ENCODE measurements at places on chromosomes 7 and 10. TPM values are rescaled to one million over a fixed set of nuclear protein-coding genes. Genes with fewer than 3 reads are reported as not detected.

DNA sequence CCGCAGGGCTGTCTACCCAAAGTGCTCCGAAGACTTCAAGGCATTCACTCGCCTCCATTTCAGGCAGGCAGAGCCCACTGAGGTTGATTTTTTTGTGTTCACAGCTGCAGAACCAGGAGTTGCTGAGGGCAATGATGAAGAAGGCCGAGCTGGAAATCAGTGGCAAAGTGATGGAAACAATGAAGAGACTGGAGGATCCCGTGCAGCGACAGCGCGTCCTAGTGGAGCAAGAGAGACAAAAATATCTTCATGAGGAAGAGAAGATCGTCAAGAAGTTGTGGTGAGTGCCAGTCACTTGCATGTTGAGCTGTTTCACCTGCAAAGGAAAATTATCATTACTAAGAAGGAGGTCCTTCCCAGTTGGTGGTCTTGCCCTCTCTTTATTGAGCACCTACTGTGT lies 210.5 kb downstream of the ARHGAP21 start:
- peak; percentile 23 for DNase-seq

GRCh38 chr7:129950191-129950932 lies 2.4 kb downstream of the UBE2H start:
- no peak for DNase-seq

DNA sequence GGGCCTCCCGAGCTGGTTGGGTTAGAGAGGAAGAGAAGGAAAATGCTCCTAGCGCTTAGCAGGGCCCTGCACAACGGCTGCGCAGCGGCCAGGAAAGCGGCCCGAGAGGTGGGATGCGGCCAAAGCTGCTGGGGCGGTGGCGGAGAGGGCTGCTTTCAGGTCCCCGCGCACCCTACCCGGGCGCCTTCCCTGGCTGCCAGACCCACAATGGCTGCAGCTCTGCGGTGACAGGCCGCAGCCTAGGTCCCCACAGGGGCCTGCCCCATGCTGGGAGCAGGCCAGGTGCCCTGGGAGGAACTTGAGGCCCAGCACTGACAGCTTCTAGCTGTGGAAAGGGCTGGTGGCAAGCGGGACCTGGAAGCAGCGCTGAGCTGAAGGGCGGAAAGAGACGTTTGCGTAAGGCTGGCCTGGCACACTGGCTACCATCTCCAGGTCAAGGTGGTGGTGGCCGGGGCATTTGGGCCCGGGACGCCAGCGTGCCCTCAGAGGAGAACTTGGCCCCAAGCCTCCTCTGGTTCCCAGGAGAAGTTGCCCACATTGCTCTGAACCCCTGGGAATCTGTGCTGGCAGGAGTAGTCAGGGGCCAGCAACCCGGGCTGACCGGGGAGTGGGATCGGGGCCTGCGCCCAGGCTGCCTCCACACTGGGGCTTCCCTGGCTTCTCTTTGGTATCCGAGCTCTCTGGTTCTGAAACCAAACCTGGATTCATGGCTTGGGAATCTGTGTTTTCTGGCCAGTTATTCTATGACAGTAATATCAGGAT lies 72.9 kb upstream of the ZNF804B start:
- no peak for DNase-seq

DNA sequence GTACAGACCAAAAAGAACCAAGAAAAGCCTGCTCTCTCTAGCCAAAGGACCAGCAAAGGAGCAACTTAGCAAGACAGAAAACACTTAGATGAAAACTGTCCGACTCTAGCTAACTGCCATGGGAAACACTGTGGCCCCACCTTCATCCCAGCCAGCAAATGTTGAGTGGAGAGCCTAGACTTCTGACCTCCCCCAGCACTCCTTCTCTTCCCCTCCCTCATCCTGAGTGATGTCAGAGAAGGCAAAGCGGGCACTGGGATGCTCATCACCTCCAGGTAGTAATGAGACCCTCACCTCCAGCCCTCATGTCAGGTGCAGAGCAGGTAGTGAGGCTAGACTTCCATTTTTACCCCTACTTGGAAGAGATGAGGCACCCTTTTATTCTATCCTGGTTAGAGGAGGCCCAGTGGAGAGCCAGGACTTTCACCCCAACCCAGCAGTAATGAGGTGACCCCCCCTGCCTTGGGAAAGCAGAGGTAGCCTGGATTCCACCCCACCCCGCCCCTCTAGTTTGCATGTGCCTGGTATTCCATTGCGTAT lies 16.9 kb downstream of the CUZD1 start:
- no peak for DNase-seq

- no peak for DNase-seq
Observed at GRCh38 chr10:17387861-17388503, 66.4 kb downstream of the ST8SIA6 start.

DNA sequence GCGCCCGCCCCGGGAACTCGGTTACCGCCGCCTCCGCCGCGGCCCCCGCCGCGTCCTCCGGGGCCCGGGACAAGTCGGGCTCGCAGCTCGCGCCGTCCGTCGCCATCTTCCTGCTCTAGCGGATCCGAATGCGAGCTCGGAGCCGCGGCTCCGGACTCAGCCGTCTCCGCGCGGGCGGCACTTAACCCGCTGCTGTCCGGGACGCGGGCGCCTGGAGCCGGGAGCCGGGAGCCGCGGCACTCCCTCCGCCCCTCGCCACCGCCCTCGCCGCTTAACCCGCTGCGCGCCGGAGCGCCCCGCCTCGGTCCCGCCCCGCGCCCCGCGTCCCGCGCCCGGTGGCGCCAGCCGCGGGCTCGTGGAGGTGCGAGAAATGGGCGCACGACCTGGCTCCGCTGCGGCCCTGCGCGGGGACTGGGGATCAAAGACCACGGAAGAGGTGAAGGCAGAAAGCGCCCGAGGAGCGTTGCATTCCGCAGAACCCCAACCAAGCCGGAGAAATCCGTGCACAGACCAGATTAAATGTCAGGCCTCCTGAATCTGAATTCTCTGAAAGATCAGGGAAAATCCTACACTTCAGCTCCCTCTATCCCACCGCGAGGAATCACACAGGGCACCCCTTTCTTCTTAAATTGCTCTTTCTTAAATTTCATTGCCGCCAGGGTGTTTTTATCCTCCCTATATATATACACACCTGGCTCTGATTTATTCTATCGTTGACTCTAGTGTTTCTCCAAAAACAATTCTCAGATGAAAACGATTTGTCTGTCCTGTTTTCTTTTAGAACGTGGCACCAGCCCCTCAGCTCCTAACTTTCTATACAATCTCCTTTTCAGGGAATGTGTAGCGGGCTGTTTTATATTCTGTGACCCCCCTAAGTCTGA lies at the start of gene CTTNBP2:
TSS of gene CTTNBP2 (minus strand) at position 132 of the 881 bp plus-strand sequence. CDS start at position 106, 26 bp downstream.
- no peak for DNase-seq

DNA sequence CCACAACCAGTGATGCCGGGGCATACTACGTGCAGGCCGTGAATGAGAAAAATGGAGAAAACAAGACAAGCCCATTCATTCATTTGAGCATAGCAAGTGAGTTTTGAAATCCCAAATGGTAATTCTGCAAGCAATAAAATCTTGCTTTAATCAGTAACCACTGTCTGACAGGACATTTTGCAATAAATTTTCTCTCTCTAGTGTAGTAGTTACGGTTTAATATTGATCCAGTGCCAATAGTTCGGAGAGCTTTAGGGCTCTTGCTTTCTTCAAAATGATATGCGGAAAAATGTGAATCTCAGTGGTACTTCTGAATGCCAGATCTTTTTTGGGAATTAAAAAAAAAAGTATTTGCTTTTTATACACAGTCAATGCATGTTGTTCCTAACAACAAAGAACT lies 520.4 kb downstream of the SDK1 start:
- no peak for DNase-seq

- DNase-seq: no peak
Observed at GRCh38 chr10:117237401-117237991, 3.4 kb upstream of the SLC18A2 start.

DNA sequence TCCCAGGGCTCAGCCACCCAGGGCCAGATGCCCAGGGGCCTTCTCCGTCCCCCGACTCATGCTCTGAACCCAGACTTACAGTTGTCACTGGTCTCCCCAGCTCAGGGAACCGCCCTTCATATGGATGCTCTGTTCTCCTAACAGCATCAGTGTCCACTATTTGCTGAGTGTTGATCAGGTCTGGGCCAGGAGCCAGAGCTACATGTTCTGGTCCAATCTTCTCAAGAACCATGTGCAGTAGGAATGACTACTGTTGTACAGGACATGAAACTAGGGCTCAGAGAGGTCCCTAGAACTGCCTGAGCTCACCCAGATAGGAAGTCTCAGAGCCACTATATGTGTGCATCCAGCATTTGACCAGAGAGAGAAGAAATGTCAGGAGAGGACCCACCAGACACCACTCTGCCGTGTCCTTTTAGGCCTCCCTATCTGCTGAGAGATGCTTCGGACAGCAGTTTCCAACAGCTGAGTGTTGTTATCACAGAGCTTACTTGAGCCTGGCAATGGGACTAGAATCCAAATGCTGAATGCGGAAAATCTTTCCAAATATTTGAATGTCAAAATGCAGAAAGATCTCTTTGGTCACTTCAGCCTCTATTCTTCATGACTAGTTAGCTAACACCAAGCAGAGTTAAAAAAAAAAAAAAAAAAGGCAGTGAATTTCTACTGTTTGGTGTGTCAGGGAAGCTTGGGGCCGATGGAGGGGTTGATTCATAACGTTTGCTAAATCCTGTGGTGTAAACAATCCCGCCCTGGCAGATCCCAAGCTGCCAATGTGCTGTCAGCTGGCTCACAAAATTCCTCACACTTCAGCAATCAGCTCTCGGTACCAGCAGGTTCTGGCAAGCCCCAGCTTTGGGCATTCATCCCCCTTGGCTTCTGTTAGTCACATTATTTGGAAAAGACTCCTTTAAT lies 246.1 kb downstream of the TNS3 start:
- peak; percentile 26 for DNase-seq

DNA sequence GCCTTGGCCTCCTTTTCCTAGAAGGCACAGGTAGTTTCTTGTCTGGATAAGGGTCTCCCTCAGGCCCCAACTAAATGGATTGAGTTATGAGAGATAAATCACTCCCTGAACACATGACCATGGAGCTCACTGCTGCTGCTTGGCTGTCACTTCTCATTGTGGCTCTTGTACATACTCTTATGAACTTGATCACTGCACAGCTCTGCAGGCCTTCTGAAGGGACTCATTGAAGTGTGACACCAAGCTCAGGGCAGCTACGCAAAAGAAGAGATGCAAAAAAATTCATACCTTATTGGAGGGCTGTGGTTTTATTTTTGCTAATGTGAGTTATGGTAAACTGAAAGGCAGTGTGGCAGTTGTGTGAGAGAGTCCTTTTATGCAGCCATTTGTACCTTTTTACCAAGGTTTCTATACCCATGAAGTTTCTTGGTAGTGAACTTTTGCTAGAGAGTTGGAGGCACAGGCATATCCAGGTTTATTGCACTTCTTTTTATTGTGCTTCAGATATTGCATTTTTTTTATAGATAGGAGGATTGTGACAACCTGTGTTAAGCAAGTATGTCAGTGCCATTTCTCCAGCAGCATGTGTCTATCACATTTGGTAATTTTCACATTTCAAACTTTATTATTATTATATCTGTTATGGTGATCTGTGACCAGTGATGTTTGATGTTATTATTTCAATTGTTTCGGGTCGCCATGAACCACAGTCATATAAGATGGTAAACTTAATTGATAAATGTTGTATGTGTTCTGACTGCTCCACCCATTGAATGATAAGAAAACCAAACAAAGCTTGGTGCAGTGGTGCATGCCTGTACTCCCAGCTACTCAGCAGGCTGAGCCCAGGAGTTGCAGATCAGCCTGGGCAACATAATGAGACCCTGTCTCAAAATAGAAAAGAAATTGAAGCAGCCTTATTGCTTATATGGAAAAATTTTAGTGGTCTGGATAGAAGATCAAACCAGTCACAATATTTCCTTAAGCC lies 100.6 kb downstream of the LRRC4 start:
- DNase-seq: no peak

DNA sequence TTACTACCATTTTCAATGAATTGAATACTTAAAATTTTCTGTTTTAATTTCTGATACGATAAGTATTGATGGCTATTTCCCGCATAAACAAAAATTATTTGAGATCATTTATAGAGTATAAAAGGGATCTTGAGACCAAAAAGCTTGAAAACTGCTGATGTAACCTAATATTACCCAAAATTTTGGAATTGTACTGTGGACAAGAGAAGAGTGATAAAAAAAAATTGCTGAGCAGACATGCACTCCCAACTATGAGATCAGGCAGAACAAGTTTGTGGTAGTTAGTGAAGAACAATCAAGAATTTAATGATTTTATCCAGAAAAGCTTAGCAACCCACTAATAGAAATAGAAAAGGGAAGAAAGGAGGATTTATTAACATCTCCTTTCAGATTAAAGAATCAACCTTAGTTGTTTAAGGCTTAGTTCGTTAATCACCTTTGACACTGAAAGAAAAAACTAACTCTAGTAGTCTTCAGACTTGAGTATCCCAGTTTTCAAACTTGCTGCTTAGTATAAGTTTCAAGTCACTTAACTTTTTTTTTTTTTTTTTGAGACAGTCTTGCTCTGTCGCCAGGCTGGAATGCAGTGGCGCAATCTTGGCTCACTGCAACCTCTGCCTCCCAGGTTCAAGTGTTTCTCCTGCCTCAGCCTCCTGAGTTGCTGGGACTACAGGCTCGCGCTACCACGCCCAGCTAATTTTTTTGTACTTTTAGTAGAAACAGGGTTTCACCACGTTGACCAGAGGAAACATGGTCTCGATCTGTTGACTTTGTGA lies 50.6 kb upstream of the ZC3HAV1 start:
- no peak for DNase-seq

DNA sequence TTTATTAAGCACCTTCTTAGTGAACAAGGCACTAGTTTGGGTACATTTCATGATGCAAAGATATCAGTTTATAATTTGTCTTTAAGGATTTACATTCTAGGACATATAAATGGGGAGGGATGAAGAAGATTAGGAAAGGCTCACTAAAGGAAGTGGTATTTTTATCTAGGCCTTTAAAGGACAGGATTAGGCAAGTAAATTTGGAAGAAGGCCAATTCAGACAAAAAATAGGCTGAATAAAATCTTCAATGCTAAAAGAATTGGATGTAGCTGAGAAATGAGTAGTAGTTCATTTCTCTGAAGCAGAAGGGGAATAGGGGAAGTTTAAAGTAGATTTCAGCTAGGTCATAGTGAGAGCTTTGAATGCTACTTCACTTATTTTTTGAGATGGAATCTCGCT lies 4.8 kb upstream of the FAM24B start:
- no peak for DNase-seq

DNA sequence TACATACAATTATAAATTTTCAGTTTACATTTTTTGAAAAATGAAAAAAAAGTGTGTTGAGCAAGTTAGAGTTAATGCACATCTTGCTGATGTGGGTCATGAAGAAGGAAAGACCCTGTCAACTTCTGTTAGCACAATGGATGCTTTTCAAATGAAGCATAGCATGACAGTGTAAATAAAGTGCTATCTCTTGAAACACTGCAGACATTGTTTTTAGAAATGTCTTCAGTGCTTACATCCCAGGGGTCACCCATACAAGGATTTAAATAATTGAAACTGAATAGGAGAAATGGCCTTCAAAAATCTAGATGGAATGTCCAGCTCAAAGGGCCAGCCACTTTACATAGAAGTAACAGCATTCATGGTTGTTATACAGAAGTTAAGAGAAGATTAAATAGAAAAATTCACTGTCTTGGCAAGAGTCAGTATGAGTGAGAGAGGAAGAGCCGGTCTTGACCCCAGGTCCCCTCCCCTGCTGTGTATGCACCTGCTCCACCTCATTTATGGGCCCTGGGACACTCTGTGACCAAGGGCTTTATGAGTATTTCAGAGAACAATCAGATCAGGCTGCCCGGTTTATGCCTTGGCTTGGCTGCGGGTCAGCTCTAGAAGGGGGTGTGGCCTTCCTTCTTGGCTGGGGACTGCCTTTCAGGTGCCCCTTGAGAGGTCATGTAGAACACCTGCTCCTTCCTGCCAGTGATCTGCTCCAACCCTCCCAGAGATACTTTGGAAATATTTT lies 237.7 kb upstream of the TMEM72 start:
- no peak for DNase-seq

PLEKHS1 gene
- not detected for total RNA-seq

CLRN3 gene
- total RNA-seq: not detected

CEP55 gene
- 193 TPM for total RNA-seq

OR2A5 gene
- not detected for total RNA-seq

AFAP1L2 gene
- total RNA-seq: 1.4 TPM

STEAP1 gene
- total RNA-seq: 0.83 TPM
